NCI-H510A (cell line): ENCODE measurements at places on chromosomes 2 and 18.
A peak's percentile ranks its signal among the peaks of the same experiment; 100 is the strongest.

DNA sequence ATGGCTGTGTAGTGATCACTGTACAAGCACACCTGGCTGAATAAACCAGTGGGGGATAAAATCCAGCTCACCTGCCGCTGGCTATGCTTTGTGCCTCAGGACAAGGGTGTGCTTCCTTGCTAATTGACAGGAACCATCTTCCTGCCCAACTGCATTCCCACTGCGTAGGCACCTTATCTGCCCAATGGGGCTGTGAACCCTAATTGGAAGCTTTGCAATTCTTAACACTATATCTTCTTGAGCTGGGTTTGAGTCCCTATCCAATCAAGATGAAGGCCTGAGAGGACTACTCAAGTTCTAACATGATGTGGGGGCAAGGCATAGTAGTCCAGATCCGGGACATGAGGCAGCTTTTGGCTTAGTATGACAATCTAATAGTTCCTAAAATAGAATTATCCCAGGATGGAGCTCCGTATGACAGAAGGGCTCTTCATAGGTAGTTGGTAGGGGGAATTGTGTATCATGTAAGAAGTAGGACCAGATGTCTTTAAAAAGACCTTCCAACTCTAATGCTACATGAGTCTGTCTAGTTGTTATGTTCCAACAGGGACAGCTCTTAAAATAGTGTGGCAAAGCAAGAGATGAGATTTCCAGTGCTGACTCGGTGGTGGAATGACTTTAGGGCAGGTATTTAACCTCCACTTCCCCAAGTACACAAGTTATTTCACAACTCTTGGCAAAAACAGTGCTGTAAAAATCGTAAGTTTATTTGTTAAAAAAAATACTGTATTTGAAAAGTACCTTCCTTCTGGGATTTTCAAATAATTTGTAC lies 2.3 kb upstream of the TMEM150A start:
- DNase-seq, result no peak

GRCh38 chr18:48446582-48447225 lies 37.5 kb upstream of the ZBTB7C start:
- peak; percentile 72 for DNase-seq

DNA sequence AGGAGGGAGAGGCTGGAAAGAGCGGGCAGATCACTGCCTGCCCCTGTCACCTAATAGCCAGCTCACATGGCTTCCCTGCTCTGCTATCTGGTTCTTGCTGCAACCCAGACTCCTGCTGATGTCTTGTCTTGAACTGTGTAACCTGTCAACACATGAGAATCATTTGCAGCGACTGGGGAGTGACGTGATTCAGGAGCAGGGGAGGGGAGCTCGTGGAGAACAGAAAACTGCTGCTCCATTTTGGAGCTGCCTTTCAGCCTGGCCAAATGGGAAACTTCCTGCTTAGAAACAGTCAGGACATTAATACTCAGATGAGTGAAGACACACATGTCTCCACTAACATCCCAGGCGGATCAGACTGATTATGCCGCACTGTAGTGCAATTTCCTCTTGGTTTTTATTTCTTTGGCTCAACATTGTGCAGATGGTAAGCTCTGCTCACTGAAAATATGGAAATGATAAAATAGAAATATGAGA lies 38.1 kb downstream of the RPL37A start:
- DNase-seq, result no peak

GRCh38 chr2:225456619-225457260 lies 57.2 kb downstream of the NYAP2 start:
- no peak for DNase-seq

GRCh38 chr2:3186766-3187165 lies 190.9 kb downstream of the EIPR1 start:
- no peak for DNase-seq

DNA sequence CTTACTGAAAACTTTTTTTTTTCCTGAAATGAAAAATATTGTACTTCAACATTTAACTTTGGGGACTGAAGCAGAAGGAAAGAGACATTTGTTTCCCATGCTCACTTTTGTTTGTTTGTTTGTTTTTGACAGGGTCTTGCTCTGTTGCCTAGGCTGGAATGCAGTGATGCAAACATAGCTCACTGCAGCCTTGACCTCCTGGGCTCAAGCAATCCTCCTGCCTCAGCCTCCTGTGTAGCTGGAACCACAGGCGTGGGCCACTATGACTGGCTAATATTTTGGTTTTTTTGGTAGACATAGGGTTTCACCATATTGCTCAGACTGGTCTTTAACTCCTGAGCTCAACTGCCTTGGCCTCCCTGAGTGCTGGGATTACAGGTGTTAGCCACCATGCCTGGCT lies 70.9 kb upstream of the SPTBN1 start:
- no peak for DNase-seq

DNA sequence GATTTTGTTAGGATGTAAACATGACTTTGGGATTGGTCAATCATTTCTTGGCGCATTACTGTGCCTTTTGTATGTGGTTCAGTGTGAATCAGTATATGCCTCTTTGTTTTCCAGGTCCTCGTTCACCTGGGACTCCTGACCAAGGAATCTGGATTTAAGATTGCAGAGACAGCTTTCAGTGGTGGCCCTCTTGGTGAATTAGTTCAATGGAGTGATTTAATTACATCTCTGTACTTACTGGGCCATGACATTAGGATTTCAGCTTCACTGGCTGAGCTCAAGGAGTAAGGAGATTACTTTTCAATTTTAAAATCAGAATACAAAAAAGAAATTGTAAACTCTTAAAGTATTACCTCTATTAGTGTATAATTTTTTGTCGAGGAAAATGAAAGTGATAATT lies 87.6 kb downstream of the MGAT5 start:
- DNase-seq, result no peak

- DNase-seq, result no peak
Observed at GRCh38 chr2:147449323-147449991, 395.4 kb upstream of the ACVR2A start.

DNA sequence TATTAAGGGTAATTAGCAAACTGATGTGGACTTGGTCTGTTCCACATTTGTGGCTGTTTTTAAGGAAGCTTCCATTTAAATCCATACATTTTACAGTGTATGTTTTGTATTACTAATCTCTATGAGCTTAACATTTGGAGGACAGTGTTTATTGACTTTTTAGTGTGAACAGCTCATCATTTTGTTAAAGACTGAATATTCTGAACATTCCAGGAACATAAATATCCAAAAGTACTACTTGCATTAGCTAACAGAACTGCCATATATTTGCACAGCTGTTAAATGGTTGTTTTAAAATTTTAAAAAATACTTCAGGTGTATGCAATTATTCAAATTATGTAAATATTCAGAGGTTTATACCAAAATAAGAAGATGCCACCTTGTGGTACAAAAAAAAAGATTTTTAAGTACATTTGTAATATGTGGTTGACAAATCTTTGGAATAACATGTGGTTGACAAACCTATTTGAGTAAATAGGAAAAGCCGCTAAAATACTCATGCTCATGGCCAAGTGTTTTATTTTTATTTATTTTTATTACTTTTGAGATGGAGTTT lies 439.7 kb upstream of the FANCL start:
- DNase-seq, result no peak

- no peak for DNase-seq
Observed at GRCh38 chr2:48001498-48001897, 95.2 kb upstream of the FBXO11 start.

DNA sequence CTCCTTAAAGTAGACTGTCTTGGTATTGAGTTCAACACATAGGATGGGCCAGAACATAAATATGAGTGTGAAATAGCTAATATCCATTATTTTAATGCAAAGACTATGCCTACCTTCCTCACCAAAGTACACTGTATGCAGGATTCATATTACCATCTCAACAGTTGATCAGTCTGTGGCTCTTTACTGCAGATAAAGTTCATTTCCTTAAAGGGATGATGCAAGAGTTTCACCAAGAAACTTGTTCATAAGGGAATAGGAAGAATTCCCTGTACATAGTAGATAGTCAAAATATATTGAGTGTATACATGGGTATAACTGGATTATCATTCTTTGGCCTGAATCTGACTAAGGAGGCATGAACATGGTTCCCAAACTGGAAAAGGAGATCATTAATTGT lies 35.0 kb downstream of the MARS2 start:
- DNase-seq, result no peak

GRCh38 chr2:166140932-166141331 lies 13.1 kb upstream of the SCN1A start:
- DNase-seq, result no peak

DNA sequence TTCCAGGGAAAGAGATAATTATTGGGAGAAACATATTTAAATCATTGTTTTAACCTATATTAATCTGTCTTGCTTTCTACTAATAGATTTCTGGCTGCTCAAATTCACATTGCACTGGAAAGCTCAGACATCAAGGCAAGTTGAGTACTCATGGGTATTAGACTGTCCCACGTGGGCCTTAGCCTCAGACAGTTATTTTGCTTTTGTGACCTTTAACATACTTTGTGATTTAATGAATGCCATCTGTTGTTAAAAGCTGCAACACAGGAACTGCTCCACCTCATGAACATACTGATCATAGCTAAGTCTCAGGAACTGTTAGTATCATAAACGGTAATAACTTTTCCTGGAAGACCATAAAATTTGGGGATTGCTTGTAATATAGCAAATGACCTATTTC lies 2.7 kb upstream of the LCT start:
- DNase-seq, result no peak

DNA sequence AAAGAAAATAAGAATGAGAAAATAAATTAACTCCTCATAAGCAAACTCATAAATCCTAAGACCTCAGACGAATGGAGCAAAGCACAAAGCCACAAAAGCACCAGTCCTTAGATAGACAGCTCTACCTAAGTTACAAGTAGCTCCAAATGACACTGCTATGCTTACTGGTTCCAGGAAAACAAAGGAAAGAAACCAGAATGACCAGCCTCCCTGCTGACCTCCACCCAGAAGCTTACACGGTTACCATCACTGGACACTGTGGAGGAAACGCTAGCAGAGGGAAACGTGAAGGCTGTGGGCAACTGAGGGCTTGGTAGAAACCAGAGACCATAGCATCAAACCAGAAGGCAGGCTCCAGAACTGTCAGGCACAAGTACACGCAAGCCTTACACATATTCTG lies 67.8 kb downstream of the STK39 start:
- DNase-seq, result no peak

GRCh38 chr2:67548317-67549201 lies 151.4 kb downstream of the ETAA1 start:
- DNase-seq, result no peak

- DNase-seq, result no peak
Observed at GRCh38 chr18:27921392-27921791, 255.5 kb downstream of the CDH2 start.

DNA sequence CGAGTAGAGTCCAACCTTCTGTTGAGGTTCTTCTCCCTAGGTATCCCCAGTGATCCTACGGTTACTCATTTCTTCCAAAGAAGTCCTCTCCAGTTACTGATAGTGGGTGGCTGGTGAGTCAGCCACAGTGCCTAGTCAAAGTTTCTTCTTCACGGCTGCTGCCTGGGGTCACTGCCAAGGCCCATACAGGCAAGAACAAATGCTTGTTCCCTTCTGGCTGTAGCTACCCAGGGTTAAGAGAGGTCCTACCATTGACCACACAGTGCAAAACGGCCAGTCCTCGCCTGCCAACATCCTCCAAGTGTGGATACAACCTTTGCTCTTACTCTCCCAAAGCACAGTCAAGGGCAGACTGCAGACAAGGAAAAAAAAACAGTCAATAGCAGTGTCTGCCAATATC lies 2.9 kb upstream of the PTPN4 start:
- DNase-seq, result no peak
